Activated CD4-positive, alpha-beta memory T cell treated with anti-CD3 and anti-CD28 coated beads for 36 hours (primary cell): ENCODE measurements at places on chromosomes 12 and 14. TPM values are rescaled to one million over a fixed set of nuclear protein-coding genes. Genes with fewer than 3 reads are reported as not detected.

The GNS gene
- 21.2 TPM for total RNA-seq

The SDR9C7 gene
- total RNA-seq: not detected

The NGB gene
- total RNA-seq: not detected

The TMEM63C gene
- 1.7 TPM for total RNA-seq

- no peak overlapping the region for H3K27ac ChIP-seq
- H3K4me3 ChIP-seq: no peak overlapping the region
- DNase-seq: no peak
- H3K36me3 ChIP-seq: no peaks in the 10 kb centered on the region
- no peaks in the 10 kb centered on the region for H3K4me1 ChIP-seq
These were observed 21.0 kb downstream of the DIO3 start for GRCh38 chr14:101582294-101582693.

GRCh38 chr12:27221625-27222387 is 22.3 kb upstream of the STK38L start:
- H3K27ac ChIP-seq: no peak overlapping the region
- H3K4me1 ChIP-seq: peaks cover 23% of the 10 kb centered on the region
- H3K27me3 ChIP-seq: peaks cover 2% of the 10 kb centered on the region
- no peak for DNase-seq

DNA sequence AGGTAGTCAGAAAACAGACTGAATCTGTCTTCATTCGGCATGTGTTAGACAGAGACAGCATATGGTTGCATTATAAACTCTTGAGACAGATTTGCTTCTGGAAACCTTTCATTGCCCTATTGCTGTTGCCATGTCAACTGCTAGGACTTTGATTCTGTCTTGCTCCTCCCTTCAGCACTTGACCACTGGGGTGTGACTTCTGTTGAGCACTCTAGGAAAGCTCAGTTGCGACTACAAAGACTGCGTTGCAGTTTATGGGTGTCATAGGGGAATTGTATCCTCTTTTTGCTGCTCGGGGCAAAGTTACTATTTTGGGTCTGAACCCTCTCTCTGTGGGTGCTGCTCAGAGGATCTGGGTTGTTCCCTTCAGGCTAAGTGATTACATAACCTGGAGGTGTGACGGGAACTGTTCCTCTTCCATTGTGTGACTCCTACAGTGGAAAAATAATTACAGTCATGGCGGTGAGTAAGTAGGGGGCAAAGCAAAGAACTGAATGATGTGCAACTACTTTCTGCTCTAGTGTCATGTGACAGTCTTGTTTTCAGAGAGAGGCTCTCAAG is 44.3 kb upstream of the TRIM9 start:
- peaks cover 2% of the 10 kb centered on the region for H3K27me3 ChIP-seq
- H3K4me3 ChIP-seq: no peak overlapping the region
- H3K27ac ChIP-seq: no peak overlapping the region
- peaks cover 2% of the 10 kb centered on the region for H3K36me3 ChIP-seq
- H3K4me1 ChIP-seq: no peaks in the 10 kb centered on the region

DNA sequence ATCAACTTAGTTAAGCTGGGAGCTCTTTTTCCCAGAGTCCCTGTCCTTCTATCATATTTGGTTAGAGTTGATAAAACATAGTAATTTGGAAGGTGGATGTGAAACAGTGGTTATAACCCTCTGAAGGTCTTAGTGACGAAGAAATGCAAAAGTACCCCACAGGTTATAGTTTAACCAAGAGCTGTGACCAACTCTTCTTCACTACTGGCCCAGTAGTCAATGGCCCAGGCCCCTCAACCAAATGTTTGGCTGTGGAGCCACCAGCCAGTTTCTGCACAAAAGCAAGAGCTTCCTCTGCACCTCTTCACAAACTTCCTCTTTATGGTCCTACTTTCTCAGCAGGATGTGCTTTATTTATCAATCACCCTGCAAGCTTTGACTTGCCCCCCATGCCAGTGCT is 132.6 kb downstream of the BMP4 start:
- no peak overlapping the region for H3K4me3 ChIP-seq
- no peak overlapping the region for H3K27ac ChIP-seq
- DNase-seq: no peak
- H3K36me3 ChIP-seq: no peaks in the 10 kb centered on the region
- H3K4me1 ChIP-seq: no peaks in the 10 kb centered on the region
- H3K27me3 ChIP-seq: no peaks in the 10 kb centered on the region

GRCh38 chr12:51392556-51393237 is 1.5 kb upstream of the GALNT6 start:
- H3K36me3 ChIP-seq: no peaks in the 10 kb centered on the region
- H3K27ac ChIP-seq: peak overlapping the region; percentile 47
- peak overlapping the region; percentile 66 for H3K4me3 ChIP-seq

GRCh38 chr14:69268223-69268622 is 8.3 kb downstream of the GALNT16 start:
- peaks cover 7% of the 10 kb centered on the region for H3K27me3 ChIP-seq
- H3K4me1 ChIP-seq: no peaks in the 10 kb centered on the region
- DNase-seq: no peak
- no peak overlapping the region for H3K27ac ChIP-seq

DNA sequence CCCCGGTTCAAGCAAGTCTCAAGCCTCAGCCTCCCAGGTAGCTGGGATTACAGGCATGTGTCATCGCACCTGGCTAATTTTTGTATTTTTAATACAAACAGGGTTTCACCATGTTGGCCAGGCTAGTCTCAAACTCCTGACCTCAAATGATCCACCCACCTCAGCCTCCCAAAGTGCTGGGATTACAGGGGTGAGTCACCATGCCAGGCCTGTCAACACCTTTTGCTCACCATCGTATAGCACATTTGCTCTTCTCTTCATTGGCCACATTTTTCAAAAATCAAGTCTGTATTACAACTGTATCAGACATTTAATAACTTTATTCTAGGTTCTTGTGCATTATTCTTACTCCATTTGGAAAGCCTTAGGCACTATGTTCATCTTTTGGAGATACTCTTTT is 50.3 kb downstream of the BCAT1 start:
- no peak overlapping the region for H3K4me3 ChIP-seq
- peaks cover 28% of the 10 kb centered on the region for H3K4me1 ChIP-seq
- H3K36me3 ChIP-seq: no peaks in the 10 kb centered on the region
- peaks cover 22% of the 10 kb centered on the region for H3K27me3 ChIP-seq
- H3K27ac ChIP-seq: no peak overlapping the region
